ENCODE measurements at places on chromosomes 2 and 18.

DNA sequence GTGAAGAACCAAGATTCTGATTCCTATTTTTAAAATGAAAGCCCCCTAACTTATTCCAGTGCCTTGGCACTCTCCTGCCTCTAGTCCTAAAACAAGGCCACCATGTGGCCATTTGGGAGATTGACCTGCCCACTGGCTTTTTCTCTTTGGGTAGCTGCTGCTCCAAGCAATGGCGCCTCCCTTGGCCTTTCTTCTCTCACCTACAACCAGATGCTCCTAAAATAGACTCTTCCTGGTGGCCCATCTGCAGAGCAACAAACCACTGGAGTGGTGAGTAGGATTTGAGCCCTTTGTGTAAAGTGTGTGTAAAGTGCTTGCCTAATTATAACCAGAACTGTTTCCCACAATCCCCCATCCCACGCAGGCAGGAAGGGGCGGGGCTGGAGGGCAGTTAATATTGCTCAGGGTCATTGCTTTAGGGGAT lies 114.2 kb downstream of the FHOD3 start:
- DNase-seq, result no peak

- no peak for DNase-seq
Measured at GRCh38 chr18:44733069-44733753, 52.5 kb downstream of the SETBP1 start.

GRCh38 chr2:192313773-192314172 lies 119.0 kb upstream of the TMEFF2 start:
- DNase-seq, result no peak

- DNase-seq, result no peak
Measured at GRCh38 chr18:13684546-13684945, 41.8 kb downstream of the FAM210A start.

GRCh38 chr2:126932966-126933710 lies 34.4 kb downstream of the TEX51 start:
- no peak for DNase-seq

DNA sequence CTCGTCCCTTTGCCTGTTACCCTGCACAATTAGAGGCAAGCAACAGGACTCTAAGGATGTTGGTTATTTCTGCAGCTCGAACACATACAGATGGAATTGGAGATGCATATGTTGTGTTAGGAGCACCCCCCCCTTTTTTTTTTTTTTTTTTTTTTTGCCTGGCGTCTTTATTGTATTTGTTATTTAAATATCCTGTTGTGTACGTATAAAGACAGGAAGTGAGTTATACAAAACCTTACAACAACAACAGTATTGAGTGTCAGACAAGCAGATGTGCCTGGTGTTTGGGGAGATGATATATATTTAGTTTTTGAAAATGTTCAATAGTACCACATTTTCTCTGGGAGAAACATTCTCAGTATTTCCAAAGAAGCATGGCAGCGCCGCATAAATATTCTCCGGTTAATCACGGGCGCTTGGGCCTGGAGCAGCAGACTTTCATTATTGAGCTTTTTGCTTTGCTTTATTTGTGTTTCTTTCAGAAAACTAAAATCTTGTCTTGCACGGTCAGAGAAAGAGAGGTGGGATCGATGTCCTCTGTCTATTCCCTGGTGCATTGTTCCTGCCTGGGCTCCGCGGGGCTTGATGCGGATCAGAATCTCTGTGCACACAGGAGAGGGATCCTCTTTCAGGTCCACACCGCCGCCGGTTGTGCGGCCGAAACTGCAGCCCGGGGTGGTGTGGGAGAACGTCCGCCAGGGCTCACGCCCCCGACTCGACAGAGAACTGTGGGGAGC lies 23.2 kb upstream of the ZNF516 start:
- no peak for DNase-seq

- no peak for DNase-seq
Measured at GRCh38 chr2:137173463-137173862, 408.1 kb downstream of the THSD7B start.

DNA sequence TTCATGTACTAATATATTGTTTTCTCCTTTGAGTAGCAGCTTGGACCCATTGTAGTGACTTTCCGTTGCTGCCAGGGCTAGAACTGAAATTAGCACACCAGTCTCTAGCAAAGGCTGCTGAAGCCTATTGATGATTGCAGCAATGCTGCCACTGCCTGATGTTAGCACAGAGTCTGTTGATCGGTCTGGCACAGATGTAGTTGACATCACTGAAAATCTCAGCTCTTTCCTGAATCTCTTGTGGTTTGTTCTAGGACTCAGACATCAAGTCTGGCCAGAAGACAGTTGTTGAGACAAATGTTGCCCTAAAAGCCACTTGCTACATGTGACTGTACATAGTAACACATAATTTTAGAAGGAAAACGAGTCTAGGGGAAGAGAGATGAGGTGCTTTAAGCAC lies 47.2 kb downstream of the VAPA start:
- DNase-seq, result no peak

DNA sequence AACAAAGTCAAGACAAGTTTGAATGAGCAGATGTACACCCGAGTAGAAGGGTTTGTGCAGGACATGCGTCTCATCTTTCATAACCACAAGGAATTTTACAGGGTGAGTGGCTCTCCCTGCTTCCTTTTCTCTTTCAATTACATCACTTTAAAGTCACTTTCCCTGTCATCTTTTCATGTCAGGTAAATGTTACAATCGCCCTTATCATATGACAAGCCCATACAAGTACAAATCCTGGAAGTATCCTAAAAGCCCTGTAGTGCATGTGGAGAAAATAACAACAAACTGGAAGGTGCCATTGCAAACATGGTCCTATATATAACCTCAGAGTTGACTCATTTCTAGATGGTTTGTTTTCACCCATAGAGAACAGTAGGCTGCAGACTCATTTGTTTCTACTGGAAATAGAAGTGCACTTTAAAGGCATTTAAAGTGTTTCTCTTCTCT lies 126.0 kb downstream of the SP100 start:
- no peak for DNase-seq

GRCh38 chr18:59273759-59274532 lies 692 bp upstream of the RAX start:
- DNase-seq, result no peak

GRCh38 chr2:105110295-105110829 lies 72.5 kb downstream of the MRPS9 start:
- DNase-seq, result no peak

DNA sequence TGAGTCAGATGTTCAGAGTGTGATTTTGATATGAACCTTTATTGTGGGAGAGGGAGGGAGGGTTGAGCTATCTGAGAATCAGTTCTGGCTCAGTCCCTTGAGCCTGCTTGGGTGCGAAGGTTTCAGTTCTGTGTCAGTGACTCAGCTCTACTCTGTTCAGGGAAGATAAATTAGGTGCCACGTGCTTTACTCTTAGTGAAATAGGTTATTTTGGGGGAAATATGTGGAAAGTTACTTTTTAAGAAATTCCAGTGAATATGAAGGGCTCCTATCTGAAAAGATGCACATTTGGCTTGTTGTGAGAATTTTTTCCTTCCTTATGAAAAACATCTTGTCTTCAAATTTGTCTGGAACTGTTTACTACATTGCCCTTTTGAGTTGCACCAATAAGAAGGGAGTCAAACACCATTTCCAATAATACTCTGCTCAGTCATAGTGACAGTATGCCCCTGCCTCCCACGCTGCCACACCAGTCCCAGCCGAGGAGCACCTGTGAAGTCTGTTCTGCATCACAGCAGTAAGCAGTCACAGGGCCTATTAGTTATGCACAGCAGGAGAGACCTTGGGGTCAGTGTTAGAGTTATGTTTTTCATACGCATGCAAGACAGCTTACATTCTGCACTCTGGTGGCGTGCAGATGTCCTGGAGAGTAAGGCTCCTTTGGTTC lies 32.8 kb upstream of the DNAH7 start:
- DNase-seq, result no peak

- peak; percentile 28 for DNase-seq
Measured at GRCh38 chr18:47772374-47773248, 157.8 kb downstream of the SMAD2 start.

- no peak for DNase-seq
Measured at GRCh38 chr2:70371753-70372152, 69.9 kb upstream of the FAM136A start.

- DNase-seq, result peak; percentile 60
Measured at GRCh38 chr2:218168635-218169462, 2.1 kb upstream of the CXCR1 start.

GRCh38 chr2:65662654-65663432 lies 230.4 kb upstream of the SPRED2 start:
- DNase-seq, result no peak

- no peak for DNase-seq
Measured at GRCh38 chr2:188517549-188518215, 226.0 kb downstream of the GULP1 start.

DNA sequence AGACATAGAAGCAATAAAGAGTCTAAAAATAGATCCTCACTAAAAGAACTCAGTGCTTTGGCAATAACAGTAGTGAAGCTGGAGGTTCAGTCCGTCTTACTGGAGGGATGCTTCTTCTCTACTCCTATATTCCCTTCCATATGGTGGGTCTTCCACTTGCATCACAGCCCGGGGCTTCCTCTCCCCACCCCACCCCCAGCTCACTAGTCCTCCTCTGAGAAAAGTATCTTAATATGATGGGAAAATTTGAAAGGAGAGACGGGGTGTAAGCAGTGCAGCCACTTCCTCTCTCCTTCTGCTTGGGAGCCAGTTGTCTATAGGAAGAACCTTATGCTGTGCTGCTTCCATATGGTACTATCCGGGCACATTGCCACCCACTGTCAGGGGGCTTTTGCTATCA lies 57.2 kb upstream of the SPOPL start:
- DNase-seq, result no peak

GRCh38 chr2:219633276-219634065 lies 6.0 kb downstream of the SLC4A3 start:
- DNase-seq, result no peak

DNA sequence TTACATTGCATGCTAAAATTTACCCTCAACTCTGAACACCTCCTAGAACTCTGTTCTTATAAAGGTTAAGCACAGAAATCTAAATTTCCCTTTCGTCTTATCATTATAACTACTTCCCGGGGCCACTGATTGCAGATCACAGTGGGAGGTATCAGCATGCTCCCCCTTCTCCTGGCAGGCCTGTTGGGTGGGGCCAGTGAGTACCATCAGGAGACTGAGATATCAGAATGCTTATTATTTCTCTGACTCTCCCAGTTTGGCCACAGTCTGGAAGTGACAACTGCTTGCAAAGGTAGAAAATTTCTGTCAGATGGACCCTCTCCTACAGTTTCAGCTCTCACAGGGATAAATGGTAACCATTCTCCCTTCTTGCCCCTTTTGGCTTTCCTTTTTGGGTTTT lies 62.6 kb downstream of the DSEL start:
- no peak for DNase-seq

GRCh38 chr2:213279971-213280370 lies 4.3 kb upstream of the SPAG16 start:
- no peak for DNase-seq

DNA sequence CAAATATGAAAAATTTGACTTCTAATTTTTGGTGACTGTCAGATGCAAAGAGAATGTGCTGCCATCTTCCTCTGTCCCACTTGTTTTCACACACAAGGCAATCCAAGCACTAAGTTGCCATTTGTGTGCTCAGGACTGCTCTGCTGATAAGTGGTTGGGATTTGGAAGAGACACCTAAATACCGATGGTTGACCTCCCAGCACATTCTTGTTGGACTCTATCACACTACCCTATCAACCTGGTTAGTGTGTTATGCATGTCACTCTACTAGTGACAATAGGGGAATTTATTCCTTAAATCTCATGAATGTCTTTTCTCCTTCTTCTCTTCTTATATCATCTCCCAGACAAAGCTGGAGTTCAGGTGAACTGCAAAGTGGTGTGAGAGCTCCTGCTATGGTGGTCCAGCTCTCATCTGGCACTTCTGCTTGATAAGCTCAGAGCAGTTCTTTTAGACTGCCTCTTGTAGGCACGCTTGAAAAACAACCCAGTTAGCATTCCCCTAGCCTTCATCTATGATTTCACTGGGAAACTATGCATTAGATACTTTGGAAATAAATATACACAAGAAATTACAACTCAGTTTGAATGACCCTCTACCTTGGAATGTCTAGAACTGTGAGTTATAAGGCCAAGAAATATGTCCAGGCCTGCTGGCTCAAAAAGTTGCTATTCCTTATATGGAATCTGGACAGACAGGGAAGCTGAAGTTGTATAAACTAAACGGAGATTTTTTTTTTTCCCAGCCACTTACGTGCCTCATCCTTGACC lies 404.8 kb downstream of the MEIS1 start:
- DNase-seq, result no peak

DNA sequence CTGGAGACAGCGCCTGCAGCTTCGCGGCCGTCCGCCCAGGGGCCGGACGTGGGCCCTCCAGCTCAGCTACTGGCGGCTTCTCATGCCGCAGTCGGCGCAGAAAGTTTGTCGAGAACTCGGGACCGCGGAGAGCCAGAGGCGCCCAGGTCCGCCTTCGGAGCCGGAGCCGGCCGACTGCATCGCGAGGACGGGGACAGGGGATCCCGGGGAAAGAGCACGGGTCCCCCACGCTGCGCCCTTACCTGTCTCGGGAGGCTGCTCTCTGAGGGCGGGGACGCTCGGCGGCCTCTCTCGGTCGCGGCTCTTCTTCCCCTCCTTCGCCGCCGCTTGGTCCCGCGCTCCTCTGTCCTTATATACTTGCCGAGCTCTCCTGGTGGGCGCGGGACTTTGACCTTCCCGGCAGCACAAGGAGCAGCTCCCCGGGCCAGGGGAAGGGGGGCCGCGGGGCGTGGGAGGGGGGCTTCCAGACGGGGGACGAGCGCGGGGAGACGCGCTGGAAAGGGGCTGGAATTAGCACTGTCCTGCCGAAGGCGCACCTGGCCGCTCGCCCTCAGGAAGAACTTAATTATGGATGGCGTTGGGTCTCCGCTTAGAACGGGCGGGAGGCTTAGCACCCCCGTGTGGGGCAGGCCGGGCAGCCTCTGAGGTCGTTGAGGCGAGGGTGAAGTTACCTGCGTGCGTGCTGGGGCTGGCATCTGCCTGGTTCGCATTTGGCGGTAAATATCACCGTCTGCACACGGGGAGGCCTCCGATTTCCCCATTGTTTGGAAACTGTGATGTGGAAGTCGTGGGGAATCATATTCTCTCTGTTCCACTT lies at the start of gene POMC:
POMC (minus strand) TSS at position 325 of the 817 bp plus-strand sequence. CDS start 3,808 bp downstream, outside the sequence.
- DNase-seq, result peak; percentile 9

DNA sequence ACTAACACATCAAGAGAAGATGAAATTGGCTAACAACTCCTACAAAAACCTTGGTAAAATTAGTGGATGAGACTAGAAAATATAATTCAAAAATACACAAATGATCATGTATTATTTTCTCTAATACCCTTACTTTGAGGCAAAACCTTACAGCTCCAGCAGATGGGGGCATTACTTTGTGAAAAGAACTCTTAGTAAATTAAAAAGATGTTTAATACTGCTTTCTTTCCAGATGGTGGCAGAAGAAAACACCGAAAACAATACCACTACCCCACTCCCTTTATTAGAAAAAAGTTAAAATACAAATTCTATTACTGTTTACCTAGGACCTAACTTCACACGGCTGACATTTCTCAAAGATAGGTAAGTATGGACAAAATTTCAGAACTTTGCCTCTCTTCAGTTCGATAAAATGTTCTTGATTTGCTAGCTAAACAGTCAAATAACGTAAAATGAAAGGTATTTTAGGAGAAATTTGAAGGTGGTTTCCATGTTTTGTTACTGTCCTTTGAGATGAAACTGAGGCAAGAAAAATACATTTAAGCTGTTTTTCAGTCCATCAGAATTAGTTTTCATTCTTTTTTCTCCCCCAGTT lies 30.6 kb downstream of the ORC4 start:
- DNase-seq, result no peak
